ENCODE measurements at places on chromosomes 5 and 9.

DNA sequence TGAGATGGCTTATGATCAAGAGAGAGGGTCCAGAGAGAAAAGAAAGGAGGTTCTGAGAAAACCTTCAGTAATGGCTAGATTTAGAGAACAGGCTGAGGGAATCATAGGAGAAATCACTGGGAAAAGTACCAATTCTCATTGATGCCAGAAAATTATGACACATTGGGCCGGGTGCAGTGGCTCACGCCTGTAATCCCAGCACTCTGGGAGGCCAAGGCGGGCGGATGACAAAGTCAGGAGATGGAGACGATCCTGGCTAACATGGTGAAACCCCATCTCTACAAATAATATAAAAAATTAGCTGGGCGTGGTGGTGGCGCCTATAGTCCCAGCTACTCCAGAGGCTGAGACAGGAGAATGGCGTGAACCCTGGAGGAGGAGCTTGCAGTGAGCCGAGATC, 29.5 kb upstream of the PLIN2 start:
- no peak for DNase-seq

- no peak for DNase-seq
These were observed 83.1 kb downstream of the JMY start for GRCh38 chr5:79318935-79319614.

DNA sequence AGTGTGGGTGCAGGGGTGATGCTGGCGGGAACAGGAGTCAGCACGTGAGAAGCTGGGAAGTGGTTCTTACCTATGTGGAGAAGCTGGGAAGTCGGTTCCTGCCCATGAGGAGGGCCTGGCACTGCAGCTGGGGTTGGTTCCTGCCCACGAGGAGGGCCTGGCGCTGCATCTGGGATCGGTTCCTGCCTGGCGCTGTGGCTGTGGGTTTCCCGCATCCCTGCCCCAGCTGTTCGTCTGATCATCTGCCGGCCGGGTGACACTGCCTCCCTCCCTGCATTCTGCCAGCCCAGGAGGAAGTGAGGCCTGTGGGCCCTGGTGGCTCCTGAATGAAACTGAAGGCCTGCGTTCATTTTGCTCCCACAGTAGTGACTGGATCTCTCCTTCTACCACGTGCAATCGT, 5.1 kb downstream of the OBP2A start:
- no peak for DNase-seq

DNA sequence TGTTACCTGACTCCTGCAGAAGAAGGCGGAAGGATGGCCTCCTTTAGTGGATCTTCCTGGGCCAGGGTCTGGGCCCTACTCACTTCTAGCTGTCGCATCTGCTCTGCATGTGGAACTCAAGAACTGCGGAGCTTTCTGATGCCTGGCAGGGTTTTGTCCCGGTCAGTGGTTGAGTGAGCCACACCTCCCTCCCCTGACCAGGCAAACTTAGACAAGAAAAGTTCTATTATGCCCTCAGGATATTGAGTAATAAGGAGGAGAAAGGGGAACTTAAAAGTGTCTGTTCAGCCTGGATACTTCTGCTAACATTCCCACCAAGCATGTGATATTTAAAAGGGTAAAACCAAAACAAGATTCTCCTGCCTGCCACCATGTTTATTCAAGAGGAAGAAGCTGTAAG, at the start of gene FYB1:
Gene FYB1 (minus strand): TSS at position 127 of the 400 bp plus-strand sequence. CDS start 16,603 bp downstream, outside the sequence.
- peak; percentile 28 for DNase-seq

DNA sequence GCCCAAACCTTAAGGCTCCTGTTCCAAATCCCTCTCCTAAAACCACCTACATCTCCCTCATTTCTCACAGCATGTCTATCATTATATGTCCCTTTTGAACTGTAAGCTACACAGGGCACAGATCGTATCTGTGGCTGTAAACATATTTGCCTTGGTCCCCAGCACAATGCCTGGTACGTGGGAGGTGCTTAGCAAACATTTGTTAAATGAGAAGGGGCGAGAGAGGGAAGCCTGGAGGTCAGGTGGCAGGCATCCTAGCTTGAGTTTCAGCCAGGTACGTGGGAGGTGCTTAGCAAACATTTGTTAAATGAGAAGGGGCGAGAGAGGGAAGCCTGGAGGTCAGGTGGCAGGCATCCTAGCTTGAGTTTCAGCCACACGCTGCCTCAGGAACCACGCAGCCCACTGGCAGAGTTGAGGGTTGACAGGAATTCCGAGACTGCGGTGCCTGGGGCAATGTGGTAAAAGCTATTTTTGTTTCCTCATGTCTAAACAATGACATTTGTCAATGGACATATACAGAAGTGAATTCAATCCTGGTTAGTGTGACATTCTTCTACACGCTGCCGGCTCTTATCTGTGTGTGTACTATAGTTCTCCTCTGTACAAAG, 113.6 kb downstream of the EFNA5 start:
- DNase-seq, result peak; percentile 73
